T-cell (primary cell): ENCODE measurements at places on chromosomes 11 and 22.

GRCh38 chr11:45482331-45482730 lies 183.1 kb downstream of the CHST1 start:
- DNase-seq = no peak

DNA sequence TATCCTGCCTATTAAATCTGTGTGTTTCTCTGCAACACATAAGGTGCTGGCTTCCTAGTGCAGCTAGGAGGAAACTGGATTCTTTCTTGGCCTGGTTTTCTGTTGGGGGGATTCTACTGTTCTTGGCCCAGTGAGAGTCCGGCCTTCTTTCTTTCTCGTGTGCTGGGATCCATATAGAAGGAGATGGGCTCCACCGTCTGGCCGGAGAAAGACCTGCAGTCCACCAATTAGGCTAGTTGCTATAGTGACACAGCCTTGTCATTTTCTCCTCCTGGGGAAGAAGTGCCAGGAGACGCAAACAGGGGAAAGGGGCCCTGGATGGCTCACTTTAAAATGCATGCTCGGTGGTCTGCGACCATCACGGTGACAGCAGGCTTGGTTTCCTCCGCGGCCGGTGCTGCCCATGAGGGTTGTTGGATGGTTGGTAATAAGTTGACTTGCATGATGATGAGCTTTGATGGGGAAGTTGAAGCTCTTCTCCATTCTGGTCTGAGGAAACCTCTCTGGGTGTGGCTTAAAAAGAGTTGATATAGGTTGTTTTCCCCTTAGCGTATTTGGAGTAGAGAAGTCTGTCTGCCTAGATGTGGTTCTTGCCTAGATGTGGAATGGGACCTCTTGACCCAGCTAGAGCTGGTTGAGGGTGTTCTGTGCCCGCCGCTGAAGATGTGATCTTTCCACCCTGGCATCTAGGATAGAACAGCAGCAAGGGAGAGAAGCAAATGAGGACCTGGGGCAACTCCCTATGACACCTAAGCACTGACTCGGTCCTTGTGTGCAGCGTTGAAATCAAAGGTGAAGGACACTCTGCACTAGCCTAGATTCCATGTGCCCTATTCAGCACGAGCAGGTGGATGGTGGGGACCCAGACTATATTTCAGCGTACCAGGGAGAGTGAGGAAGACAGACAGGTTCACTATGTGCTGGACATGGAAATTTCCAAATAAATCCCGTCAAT lies 1335.0 kb downstream of the BRD1 start:
- DNase-seq = no peak

DNA sequence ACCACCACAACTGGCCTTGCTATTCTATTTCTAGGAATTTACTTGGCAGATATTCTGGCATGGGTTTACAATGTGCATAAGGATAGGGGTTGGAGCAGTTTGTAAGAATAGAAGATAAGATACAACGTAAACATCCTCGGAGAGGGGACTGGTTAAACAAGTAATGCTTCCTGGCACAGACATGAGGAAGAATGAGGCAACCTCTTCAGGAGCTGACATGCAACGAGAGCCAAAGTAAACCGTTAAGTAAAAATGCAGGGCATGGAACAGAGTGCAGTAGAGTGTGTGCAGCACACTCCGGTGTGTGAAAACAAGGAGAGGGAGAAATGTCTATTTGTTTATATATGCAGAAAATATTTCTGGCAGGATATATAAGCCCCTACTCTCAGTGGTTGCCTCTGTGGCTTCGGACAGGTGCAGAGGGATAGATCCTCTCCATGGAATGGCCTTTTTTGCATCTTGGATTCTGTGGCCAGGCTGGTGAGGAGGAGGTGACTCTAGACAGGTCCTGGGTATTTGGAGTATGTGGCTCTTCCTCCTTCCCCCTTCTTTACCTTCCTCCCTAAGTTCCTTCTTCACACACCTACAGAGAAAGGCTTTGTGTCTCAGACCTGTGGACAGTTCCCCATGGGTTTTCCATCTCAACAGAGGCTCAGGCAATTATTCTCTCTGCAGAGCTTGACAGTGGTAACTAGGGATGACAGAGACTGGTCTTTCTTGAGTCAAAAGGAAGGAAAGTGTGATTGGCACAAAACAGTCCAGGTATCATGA lies 2.5 kb downstream of the RAB36 start:
- no peak for DNase-seq

DNA sequence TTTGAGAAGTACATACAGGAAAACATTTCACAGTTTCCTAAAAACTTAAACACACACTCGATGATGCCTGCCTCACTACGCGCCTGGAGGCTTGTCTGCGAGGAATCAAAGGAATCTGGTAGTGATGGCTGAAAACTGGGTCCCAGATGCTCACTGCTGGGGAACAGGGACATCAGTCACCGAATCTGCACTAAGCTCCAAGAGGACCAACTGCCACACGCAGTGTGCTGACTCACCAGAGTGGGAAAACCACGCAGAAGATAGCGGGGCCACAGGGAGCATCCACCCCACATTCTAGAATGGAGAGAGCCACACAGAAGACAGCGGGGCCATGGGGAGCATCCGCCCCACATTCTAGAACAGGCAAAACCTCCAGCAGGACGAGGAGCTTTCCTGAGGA lies 24.3 kb upstream of the MOB2 start:
- no peak for DNase-seq

- no peak for DNase-seq
Observed at GRCh38 chr11:210122-210802, 2.8 kb downstream of the RIC8A start.

DNA sequence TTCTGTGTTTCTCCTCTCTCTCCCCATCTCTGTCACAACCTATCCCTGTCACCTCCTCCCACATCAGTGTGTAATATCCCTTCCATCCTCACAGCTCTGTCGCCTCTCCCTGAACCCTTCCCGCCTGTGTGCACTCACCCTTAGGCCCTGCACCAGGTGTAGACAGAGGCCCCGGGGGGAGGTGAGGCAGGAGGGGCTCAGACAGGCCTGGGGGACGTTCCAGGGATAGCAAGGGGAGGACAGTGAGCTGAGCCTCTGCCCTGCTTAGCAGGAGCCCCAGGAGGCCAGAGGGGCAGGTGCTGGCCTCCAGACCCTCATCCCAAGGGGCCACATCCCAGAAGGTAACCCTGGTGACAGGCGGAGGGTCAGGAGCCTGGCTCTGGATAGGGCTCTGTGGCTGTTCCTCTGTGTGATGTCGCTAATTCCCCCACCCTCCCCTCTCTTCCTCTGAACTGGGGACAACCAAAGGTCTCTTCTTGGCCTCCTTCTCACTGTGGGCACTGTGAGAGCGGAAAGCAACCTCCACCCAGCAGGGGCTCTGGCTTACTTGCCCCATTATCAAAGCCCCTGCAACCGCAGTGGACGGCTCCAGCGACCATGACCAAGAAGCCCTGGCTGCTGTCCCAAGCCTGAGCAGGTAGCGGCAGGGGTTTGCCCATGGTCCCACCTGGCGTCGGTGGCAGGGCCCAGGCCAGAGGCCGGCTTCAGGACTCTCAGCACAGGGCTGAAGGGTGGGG lies 35.7 kb downstream of the KCNJ4 start:
- DNase-seq = no peak

- DNase-seq = no peak
Observed at GRCh38 chr22:28394513-28395110, 285.0 kb downstream of the TTC28 start.

GRCh38 chr11:69985641-69986439 lies 92.3 kb upstream of the ANO1 start:
- no peak for DNase-seq

DNA sequence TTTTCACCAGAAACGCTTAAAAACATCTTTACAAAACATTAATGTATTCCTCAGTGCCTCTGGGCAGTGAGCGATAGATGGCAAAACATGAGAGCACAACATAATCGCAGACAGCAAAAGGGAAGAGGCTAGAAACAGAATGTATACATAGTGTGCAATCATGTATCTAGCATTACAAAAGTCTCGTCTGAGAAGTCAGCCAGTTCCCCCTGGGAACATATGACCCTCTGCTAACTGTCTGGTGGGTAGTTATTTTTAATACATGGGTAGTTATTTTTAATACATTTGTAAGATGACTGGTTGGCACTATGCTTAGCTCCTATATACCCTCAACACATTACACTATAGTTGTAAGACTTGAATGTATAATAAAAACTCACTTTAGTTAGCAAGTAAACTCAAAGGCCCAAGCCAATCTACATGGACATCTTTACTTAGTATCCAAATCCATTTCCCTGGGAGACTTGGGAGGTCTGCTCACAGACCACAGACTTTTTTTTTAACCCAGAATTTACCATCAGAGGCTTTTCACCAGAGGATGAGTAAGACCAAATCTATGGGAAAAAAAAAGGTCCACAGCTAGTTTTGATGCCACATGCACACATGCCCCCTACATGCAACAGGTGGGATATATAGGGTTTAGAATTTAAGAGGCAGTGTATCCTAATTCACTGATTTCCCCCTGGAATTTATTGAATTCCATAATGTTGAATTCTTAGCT lies 71.7 kb downstream of the AMBRA1 start:
- no peak for DNase-seq

GRCh38 chr11:111209543-111210355 lies 35.8 kb upstream of the POU2AF2 start:
- no peak for DNase-seq

GRCh38 chr22:48244388-48245195 lies 1482.1 kb downstream of the TBC1D22A start:
- DNase-seq = no peak

DNA sequence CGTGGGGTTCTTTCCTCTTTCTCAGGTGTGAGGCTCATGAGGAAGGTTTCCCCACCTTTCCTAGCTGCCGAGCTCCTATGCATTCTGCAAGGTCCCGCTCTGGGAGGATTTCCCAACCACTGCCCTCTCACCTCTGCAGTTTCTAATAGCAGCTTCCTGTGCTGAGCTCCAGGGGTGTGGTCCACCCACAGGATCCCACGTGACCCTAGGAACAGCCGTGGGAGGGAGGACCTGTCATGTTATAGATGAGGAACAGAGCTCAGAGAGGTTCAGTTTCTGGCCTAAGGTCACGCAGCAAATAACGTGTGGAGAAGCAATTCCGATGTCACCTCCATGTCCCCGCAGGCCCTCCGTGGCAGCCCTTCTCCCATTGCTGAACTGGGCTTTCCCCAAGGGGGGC lies 38.5 kb downstream of the FLRT1 start:
- no peak for DNase-seq

GRCh38 chr22:24176630-24177029 lies 4.7 kb upstream of the SUSD2 start:
- no peak for DNase-seq

DNA sequence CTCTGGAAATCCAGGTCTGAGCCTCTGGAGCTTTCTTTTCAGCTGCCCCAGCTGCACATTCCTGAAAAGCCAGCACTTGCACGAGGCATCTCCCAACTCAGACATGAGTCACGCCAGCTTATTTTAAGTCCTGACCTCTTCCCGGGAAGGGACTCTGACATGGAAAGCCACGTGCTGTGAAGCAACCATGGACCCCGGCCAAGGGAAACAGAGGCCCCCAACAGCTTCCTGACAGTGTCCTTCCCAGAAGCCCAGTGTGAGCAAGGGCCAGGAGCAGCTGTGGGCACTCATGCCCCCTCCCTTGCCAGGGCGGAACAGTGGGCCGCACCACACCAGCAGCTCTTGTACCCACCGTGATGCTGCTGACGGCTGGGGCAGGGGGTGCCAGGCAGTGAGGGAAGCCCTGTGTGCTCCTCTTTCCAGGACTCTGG lies 118.8 kb upstream of the CADM1 start:
- DNase-seq = no peak

DNA sequence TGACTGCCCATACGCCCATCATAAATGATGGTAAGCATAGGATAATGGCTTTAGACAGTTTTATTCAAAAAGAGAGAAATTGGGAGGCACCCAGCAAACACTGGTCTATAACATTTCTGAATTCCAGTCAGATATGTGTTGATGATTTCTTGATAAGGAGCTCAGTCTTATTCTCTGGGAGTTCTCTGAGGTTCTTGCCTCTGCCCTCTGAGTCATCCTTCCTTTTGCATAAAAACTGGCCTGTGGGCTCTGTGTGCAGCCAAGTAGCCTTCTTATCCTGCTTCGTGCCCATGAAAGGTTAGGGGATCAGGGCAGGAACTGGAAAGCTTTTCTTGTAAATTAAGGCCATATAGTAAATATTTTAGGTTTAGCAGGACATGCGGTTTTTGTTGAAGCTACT lies 48.9 kb downstream of the FAR1 start:
- no peak for DNase-seq

DNA sequence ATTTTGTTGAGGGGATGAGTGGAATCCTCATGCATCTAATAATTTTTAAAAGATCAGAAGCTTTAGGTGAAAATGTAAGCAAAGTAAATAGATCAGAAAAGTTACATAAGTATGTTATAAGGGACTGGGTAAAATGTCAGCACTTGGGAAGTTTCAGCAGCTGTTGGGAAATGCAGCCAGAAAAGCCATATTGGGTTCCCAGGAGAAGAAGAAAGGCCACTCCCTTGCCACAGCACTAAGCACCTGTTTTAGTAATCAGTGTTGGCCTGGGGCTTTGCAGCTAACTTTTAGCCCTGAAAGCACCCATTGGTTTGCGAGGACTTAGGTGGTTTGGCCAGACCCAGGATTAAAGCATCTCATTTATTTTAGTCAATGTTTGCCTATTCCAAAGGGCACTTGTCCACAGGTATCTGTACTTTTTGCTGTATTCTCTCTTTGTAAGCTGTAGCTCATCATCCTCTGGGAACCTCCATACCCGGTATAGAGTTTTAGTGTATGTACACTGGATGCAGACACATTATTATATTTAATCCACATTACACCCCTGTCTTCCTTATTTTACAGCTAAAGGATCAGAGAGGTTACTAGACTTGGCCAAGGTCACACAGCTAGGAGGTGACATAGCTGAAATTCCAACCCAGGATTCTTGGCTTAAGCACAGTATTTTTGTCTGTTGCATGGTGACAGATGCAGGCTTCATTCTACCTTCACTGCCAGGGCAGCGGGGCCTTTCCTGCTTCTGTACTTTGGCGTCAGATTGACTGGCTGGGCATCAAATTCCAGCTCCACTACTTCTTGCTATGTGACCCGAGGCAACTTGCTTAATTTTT lies 127.7 kb upstream of the SESN3 start:
- DNase-seq = no peak

- no peak for DNase-seq
Observed at GRCh38 chr11:126153972-126154371, 57.5 kb downstream of the RPUSD4 start.

DNA sequence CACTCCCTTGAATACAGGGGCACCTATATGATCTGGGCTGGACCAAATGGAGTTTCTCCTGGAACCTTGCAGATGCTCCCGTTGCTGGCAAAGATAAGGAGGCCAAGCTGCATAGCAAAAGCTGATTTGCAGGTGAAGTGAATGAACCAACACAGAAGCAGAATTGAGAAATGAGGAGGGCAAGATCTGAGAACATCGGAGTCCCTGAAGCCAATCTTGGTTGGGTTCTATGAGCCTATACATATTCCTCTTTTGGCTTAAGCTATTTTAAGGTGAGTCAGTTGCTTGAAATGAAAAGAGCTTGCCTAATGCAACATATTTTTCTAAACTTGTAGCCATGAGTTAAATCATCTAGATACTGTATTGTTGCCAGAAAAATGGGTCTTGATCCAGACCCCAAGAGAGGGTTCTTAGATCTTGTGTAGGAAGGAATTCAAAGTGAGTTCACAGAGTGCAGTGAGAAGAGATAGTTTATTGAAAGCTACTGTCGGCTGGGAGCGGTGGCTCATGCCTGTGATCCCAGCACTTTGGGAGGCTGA lies 23.5 kb downstream of the WEE1 start:
- DNase-seq = no peak
